ENCODE measurements at places on chromosomes 4 and X.
A peak's percentile ranks its signal among the peaks of the same experiment; 100 is the strongest.

DNA sequence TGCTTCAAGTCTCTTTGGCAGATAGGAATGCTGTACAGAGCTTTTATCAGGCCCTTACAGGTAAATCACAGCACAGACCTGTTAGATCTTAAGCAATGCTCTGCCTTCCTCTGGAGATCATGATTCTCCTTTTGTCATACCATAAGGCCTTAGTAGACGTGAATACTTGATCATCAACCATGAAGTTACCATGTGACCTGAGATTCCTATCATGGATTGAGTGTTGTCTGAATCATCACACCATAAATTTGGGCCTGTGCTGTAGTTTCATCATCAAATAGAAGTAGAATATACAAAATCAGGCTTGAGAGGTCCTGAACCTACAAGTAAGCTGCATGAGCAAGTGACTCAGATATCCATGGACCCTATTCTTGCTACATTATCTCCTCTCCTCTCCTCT lies 466.8 kb upstream of the INTU start:
- DNase-seq = no peak

DNA sequence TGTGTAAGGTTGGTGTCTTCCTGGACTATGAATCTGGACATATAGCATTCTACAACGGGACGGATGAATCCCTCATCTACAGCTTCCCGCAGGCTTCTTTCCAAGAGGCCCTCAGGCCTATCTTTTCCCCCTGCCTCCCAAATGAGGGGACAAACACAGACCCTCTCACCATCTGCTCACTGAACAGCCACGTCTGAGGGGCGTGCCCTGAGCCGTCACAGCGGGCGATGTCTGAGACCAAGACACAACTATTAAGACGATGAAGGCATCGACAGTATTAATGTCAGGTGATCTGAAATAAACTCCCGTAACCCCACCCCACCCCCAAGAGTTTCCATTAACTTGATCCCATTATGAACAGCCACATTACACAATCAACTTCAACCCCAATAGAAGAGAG lies 7.9 kb downstream of the TRIML1 start:
- no peak for DNase-seq

- DNase-seq = no peak
Measured at GRCh38 chr4:71262161-71262560, 76.7 kb upstream of the SLC4A4 start.

DNA sequence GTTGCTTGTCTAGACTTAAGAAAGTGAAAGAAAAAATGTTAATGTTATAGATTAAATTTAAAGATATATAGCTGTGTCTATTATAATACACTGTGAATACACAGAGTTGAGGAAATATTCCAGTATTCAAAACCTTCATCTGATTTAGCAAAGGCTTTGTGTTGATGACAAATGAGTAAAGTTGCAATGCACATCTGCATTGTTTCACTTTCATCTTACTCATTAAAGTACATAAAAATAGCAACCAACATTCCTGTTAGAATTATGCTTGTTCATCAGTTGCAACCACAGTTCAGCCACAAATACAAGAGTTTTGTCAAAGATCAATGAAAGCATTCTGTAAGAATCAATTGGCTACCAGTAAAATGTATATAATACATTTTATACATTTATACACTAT lies 346.4 kb upstream of the SLC7A11 start:
- no peak for DNase-seq

DNA sequence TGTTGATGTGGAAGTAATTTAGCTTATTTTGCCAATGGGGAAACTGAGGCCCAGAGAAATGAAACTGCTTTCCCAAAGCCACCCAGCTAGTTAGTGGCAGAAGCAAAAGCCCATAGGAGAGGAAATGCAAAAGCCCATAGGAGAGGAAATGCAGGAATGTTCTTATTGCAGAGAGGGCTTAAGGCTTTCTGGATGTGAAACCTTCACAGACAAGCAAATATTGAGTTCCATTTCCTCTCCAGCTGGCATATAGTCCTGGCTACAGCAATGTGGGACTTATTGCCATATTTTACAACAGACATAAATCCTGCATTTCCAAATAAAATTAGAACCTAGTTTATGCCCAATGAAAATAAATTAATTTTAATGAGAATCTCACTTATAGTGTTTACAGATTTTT lies 69.7 kb downstream of the TMEM154 start:
- peak; percentile 71 for DNase-seq

DNA sequence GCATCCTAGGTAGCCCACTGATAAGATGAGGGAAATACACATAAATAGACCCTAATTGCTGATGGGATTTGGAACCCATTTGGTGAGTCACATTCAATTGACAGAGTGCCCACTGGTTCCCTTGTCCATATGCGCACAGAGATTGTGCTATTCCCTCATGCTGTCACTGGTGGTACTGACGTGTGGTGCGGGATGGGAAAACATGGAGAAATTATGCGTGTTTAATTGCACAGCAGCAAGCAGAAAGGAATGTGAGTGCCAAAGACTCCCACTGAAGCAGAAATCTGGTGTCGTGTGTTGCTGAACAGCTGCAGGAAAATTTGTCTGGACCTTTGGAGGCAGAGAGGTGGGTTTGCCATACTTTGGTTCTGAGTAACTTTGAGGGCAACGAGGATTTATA lies 92.2 kb downstream of the NHSL2 start:
- no peak for DNase-seq

DNA sequence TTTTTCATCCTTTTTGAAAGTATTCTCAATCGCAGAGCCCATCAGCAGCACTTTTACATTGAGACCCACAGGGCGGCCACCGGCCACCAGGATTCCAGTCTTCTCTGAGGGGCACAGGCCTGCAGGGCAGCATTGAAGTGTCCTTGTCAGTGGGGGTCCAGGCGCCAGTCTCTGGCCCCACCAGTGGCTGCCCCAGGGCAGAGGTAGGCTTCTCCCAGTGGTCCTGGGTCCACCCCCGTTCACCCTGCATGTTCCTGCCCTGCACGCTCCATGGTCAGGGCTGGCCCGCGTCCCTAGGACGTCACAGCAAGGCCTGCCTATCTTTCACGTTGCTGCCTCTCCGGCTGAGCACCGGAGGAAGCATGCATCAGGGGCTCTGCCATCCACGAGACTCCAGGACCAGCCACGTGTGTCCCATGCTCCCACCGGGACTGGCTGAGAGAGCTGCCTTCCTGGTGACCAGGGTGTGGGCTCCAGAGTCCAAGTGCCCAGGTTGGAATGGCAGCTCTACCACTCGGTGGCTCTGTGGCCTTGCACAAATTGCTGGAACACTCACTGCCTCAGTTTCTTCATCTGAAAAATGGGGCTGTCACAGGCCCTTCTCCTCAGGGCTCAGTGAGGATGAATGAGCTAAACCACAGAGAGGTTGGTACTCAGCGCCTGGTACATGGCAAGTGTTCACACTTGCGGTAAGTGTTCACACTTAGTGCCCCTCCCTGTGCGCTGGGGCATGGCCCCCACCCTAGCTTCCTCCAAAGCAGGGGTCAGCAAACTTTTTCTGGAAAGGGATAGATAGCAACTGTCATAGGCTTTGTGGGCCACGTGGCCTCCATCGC lies 30.7 kb upstream of the JAKMIP1 start:
- DNase-seq = no peak

- no peak for DNase-seq
Measured at GRCh38 chr4:154082760-154083535, 294.1 kb upstream of the SFRP2 start.

- DNase-seq = no peak
Measured at GRCh38 chrX:14194711-14195110, 165.0 kb upstream of the GEMIN8 start.

- no peak for DNase-seq
Measured at GRCh38 chrX:23610495-23610894, 56.8 kb upstream of the PRDX4 start.

All from MV-4-11 (cell line).